Memory B cell (primary cell): ENCODE measurements at places on chromosomes 13 and 19.

DNA sequence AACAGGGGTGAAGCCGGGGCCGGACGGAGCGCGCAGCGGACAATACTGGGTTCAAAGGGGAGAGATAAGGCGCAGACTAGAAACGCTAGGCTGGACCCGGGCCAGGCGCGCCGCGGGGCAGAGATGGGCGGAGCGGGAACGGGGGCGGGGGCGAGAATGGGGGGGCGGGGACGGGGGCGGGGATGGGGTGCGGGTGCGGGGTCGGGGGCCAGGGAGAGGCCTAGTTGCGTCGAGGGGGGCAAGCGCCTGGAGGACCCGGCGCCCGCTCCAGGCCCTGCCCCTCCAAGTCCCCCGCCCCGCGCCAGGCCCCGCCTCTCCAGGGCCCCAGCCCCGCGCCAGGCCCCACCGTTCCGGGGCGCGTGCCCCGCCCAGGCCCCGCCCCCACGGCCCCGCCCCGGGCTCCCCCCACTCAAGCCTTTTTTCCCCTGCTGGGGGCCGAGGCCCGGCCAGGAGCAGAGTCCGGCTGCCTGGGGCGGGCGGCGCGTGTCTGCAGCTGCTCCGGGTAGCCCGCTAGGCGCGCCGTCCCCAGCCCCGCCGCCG, at the start of gene CERS4:
TSS of gene CERS4 (plus strand) at position 449 of the 540 bp plus-strand sequence. CDS start 41,707 bp downstream, outside the sequence.
- H3K27ac ChIP-seq = peak within 1 kb of the TSS; percentile 96
- H3K4me3 ChIP-seq = peak within 1 kb of the TSS; percentile 97
- no peaks in the 10 kb centered on the region for H3K27me3 ChIP-seq
- peaks cover 39% of the 10 kb centered on the region for H3K4me1 ChIP-seq

GRCh38 chr19:18091217-18091608, 4.5 kb upstream of the IL12RB1 start:
- peaks cover 42% of the 10 kb centered on the region for H3K4me1 ChIP-seq
- H3K4me3 ChIP-seq = peak overlapping the region; percentile 41
- DNase-seq = peak; percentile 53

DNA sequence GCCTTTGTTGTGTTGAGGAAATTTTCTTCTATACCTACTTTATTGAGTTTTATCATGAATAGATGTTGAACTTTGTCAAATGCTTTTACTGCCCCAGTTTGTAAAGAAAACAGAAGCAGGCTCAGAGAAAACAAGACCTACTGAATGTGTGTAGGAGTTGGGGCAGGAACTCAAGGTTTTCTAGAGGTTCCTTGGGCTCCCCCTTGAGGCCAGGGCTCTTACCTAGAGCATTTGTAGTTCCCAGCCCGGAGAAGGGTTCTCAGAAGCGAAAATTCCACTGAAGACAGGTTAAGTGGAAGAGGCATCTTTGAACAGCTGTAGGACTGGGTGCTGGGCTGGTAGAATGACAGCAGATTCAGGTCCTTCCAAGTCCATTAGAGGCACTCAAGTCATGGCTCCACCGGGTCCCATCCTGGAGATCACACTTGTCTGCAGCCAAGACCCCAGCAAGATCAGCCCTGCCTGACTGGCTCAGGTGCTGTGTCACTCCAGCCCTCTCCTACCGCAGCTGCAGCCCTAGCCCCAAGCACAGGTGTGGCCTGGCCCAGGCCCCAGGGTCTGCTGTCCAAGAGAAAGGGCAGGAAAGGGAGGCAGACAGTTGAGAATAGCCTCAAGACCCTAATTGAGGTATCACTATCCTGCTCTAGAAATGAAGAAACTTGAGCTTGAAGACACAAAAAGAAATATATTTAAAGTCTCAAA, 425.5 kb downstream of the PCDH20 start:
- H3K27ac ChIP-seq = no peak overlapping the region
- H3K4me3 ChIP-seq = no peak overlapping the region
- H3K4me1 ChIP-seq = no peaks in the 10 kb centered on the region
- no peaks in the 10 kb centered on the region for H3K36me3 ChIP-seq

- H3K27me3 ChIP-seq = no peaks in the 10 kb centered on the region
- peak within 1 kb of the TSS; percentile 79 for H3K4me3 ChIP-seq
- no peaks in the 10 kb centered on the region for H3K36me3 ChIP-seq
Observed at GRCh38 chr19:49387936-49388372, at the start of gene KASH5. Gene KASH5 (plus strand): TSS chr19:49388249. CDS start chr19:49390884, 2,635 bp downstream.

- no peaks in the 10 kb centered on the region for H3K4me1 ChIP-seq
- H3K4me3 ChIP-seq = no peak overlapping the region
- H3K27me3 ChIP-seq = no peaks in the 10 kb centered on the region
- DNase-seq = no peak
Observed at GRCh38 chr13:35349673-35350278, 126.7 kb downstream of the MAB21L1 start.

- H3K4me1 ChIP-seq = peaks cover 33% of the 10 kb centered on the region
- H3K27ac ChIP-seq = peak overlapping the region; percentile 97
- peak overlapping the region; percentile 92 for H3K4me3 ChIP-seq
- no peaks in the 10 kb centered on the region for H3K27me3 ChIP-seq
- no peak for DNase-seq
Observed at GRCh38 chr13:50122455-50122854, 107.2 kb downstream of the KCNRG start.

DNA sequence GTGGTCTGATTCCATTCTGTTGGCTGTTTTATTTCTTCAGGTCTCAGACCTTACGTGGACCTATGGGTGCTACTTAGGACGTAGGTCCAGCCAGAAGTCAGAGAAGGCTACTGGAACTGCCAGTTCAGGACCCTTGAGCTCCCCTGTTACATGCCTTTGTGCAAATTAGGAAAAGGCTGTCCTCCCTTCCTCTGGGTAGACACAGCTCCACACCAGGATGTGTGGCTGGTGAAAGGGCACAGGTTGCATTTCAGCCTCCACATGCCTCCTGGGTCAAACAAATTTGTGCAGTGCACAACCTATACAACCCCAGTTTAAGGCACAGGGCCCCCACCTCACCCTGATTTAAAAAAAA, 43.9 kb upstream of the MAP3K10 start:
- no peaks in the 10 kb centered on the region for H3K27me3 ChIP-seq
- no peaks in the 10 kb centered on the region for H3K36me3 ChIP-seq
- DNase-seq = no peak
- peaks cover 18% of the 10 kb centered on the region for H3K4me1 ChIP-seq
- H3K27ac ChIP-seq = no peak overlapping the region

- no peaks in the 10 kb centered on the region for H3K27me3 ChIP-seq
- no peak overlapping the region for H3K27ac ChIP-seq
- peaks cover 13% of the 10 kb centered on the region for H3K36me3 ChIP-seq
- no peaks in the 10 kb centered on the region for H3K4me1 ChIP-seq
Observed at GRCh38 chr13:98813993-98814392, 61.5 kb upstream of the SLC15A1 start.

GRCh38 chr19:5949792-5950305, 28.1 kb downstream of the RANBP3 start:
- no peaks in the 10 kb centered on the region for H3K27me3 ChIP-seq
- peaks cover 20% of the 10 kb centered on the region for H3K36me3 ChIP-seq
- peaks cover 47% of the 10 kb centered on the region for H3K4me1 ChIP-seq
- H3K4me3 ChIP-seq = no peak overlapping the region

DNA sequence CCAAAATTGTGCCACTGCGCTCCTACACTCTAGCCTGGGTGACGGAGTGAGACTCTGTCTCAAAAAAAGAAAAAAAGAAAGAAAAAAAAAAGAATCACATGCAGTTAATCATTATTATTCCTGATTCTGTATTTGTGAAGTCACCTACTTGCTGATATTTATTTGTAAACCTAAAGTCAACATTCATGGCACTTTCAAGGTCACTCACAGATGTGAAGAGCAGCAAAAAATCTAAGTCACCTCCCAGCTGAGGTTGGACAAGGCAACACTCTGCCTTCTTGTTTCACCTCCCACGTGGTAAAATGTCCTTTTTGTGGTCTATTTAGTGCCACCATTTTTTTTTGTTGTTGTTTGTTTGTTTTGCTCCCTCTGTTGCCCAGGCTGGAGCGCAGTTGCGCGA, 26.5 kb downstream of the WDR88 start:
- no peak overlapping the region for H3K27ac ChIP-seq
- no peak overlapping the region for H3K4me3 ChIP-seq
- DNase-seq = no peak
- H3K36me3 ChIP-seq = peaks cover 3% of the 10 kb centered on the region

- no peaks in the 10 kb centered on the region for H3K27me3 ChIP-seq
- peaks cover 7% of the 10 kb centered on the region for H3K4me1 ChIP-seq
- no peak for DNase-seq
- H3K4me3 ChIP-seq = no peak overlapping the region
- H3K36me3 ChIP-seq = peaks cover 55% of the 10 kb centered on the region
Observed at GRCh38 chr13:50934735-50935435, 25.3 kb downstream of the RNASEH2B start.

DNA sequence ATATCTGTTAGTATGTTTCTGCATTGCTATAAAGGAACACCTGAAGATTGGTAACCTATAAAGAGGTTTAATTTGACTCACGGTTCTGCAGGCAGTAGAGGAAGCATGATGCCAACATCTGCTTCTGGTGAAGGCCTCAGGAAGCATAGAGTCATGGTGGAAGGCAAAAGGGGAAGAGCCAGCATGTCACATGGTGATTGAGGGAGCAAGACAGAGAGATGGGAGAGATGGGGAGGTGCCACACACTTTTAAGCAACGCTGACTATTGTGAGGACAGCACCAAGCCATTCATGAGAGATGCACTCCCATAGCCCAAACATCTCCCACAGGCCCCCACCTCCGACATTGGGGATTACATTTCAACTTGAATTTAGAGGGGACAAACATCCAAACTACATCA, 32.8 kb downstream of the COG6 start:
- H3K4me1 ChIP-seq = peaks cover 9% of the 10 kb centered on the region
- no peak overlapping the region for H3K4me3 ChIP-seq
- DNase-seq = no peak
- no peaks in the 10 kb centered on the region for H3K27me3 ChIP-seq
- H3K27ac ChIP-seq = peak overlapping the region; percentile 2
- peaks cover 16% of the 10 kb centered on the region for H3K36me3 ChIP-seq

GRCh38 chr19:46815833-46816627, 27.6 kb upstream of the SLC1A5 start:
- H3K4me1 ChIP-seq = peaks cover 13% of the 10 kb centered on the region
- no peaks in the 10 kb centered on the region for H3K27me3 ChIP-seq
- H3K4me3 ChIP-seq = no peak overlapping the region
- H3K27ac ChIP-seq = no peak overlapping the region
- DNase-seq = no peak

GRCh38 chr19:47610902-47611301, 2.0 kb downstream of the BICRA start:
- H3K36me3 ChIP-seq = peaks cover 7% of the 10 kb centered on the region
- peaks cover 36% of the 10 kb centered on the region for H3K4me1 ChIP-seq
- H3K4me3 ChIP-seq = peak overlapping the region; percentile 82

- H3K27ac ChIP-seq = no peak overlapping the region
- H3K4me3 ChIP-seq = no peak overlapping the region
- peaks cover 26% of the 10 kb centered on the region for H3K36me3 ChIP-seq
Observed at GRCh38 chr19:55094456-55095259, 19.0 kb downstream of the EPS8L1 start.

- H3K27ac ChIP-seq = no peak overlapping the region
- no peak for DNase-seq
- peaks cover 3% of the 10 kb centered on the region for H3K4me1 ChIP-seq
Observed at GRCh38 chr19:55322204-55322885, 2.8 kb downstream of the TMEM150B start.

DNA sequence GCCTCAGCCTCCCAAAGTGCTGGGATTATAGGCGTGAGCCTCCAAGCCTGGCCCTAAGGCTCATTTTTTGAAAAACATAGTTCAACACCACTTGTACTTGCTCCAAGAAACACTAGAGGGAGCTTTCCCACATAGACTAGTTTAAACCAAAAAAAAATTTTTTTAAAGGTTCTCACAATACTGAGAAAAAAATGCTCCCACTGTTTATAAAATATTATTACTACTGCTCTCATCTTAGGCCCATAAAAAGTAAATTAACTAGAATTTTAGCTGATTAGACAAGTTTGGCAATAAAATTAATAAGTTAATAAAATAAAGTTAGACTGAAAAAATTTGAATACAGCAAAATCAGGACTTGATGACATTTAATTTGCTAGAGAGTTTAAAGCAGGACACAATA, 109.5 kb downstream of the TBC1D4 start:
- H3K4me1 ChIP-seq = no peaks in the 10 kb centered on the region
- H3K36me3 ChIP-seq = no peaks in the 10 kb centered on the region
- peak; percentile 10 for DNase-seq
- no peak overlapping the region for H3K4me3 ChIP-seq

DNA sequence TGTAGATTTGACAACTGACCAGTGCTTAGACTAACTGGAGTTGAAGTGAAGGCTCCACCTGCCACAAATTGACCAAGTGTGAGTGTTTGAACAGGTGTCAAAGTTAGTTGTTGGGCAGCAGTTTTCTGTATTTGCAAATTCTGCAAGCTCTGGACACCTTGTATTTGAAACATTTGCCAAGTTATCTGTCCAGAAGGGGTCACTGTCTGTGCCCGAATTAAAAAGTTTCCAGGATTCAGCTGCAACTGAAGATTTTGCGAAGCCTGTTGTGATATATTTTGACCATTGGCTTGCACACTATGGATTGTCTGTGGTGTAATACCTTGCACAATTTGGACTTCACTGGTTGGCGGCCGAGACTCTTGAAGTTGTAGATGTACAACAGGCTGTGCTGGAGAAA, 1690.7 kb downstream of the SLITRK5 start:
- no peak overlapping the region for H3K27ac ChIP-seq
- H3K4me1 ChIP-seq = no peaks in the 10 kb centered on the region
- H3K27me3 ChIP-seq = no peaks in the 10 kb centered on the region
- no peaks in the 10 kb centered on the region for H3K36me3 ChIP-seq
- DNase-seq = no peak

DNA sequence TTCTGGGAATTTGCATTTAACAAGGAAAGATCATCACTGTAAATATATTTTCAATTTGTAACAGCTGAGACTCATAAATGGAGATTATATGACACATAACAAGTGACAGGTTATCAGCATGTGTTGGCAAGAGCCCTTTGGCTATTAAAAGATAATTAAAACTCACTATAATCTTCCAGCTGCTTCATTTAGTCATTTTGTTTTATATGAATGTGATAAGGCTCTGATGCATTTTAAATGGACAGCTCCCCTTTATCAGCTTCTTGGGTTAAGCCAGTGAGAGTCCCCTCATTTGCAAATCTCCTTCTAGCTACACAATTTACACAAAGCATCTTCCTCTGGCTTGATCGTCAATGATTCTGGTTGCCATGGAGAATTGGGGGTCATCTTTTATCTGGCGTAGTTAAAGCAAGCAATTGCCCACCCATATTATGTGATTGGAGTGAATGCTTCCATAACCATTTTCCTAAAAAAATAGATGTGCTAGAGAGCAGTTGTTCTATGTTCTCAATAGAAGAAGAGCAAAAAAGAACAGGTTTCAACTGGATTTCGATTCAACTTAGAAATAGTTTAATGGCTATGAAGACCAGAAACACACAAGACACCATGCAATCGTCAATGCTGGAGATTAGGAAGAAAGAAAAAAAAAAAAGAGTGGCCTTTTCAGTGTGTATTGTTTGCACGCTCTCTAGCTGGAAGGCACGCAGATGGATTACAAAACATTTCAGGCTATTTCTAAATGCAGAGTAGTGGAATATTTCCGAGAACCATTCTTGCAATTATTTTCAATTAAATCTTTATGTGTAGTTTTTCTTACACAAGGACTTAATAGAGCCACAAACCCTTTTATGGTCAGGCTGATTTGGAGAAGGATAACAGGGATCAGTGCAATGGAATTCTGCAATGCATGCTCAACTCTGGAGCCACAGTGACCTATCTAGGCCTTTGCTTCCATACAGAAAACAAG, 27.4 kb downstream of the STARD13 start:
- peaks cover 3% of the 10 kb centered on the region for H3K27me3 ChIP-seq
- DNase-seq = no peak
- no peak overlapping the region for H3K4me3 ChIP-seq

- no peaks in the 10 kb centered on the region for H3K4me1 ChIP-seq
- H3K27ac ChIP-seq = no peak overlapping the region
- no peaks in the 10 kb centered on the region for H3K36me3 ChIP-seq
- DNase-seq = no peak
- no peaks in the 10 kb centered on the region for H3K27me3 ChIP-seq
Observed at GRCh38 chr13:71661921-71662320, 205.1 kb downstream of the DACH1 start.
